ENCODE measurements at places on chromosomes 4 and X.

DNA sequence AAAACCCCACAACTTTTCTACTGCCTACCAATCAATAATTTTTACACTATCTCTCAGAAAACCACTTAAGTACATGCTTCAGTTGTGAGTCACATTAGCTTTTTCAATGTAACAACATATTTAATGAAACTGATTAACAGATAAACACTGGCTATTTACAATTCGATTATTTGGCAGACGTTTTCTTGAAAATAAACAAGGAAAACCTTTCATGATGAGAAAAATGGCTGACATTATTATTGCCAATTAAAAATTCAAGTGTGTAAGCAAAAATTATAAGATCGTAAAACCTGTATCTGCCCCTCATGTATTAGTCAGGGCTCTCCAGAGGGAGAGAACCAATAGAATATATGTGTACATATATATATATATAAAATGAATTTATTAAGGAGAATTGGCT is 1555.5 kb upstream of the IGFBP7 start:
- DNase-seq = no peak

GRCh38 chrX:44899946-44900345 is 27.0 kb downstream of the KDM6A start:
- no peak for DNase-seq

DNA sequence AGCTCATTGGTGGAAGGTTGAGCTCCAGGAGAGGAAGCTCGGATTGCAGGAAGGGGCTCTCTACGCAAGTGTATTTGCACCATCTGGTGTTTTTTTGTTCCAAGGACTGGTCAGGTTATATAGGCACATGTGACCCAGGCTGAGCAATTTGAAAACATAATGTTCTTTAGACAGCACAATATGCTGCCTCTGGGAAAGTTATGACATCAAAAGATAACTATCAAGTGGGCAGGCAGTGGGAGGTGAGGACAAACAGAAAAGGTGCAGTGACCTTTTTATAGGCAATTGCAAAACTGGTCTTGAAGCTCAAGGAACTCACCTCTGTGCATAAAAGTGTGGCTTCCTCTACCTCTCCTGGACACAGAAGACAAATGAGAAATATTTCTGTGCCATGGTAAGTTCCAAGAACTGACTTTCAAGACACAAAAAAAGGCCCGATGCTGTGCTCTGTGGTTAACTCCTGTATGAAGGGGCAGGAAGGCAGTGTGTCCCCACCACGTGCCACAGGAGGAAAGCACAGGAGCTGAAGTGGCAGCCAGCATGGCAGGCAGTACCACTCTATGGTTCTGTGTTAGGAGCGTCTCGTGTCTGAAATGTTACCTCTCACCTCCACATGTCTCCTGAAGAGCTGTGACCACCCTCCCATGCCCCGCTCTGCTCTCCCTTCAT is 128.6 kb downstream of the SHROOM3 start:
- no peak for DNase-seq

DNA sequence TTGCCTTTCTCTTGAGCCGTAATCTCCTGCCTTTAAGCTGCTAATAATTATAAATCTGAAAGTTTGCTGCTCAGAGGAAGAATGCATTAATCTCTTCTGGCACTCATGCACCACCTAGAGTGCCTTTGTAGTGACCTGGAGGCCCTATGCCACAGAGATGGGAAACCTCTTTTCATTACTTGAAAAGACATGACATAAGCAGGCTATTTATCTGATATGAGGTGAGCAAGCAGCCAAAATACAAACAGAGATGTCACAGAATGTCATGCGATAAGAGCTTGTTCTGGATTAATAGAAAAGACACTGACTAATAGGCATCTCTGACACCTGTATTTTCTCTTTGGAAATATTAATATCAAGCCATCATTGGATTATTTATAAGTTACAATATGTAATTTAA is 42.3 kb downstream of the GABRB1 start:
- DNase-seq = no peak

DNA sequence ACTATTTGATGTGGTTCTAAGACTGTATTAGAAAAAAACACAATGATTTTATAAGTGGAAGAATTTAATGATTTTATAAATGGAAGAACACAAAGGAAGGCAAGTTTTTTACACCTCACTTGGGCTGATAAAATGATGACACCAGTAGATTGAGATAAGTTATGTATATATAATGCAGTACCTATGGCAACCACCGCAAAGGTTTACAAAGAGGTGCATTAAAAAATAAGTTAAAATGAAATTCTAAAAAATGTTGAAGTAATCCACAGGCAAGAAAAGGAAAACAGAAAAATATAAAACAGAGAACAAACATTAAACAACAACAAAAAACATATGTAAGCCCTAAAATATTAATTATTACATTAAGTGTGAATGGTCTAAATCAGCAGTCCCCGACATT is 490.9 kb upstream of the AADAT start:
- DNase-seq = no peak

- no peak for DNase-seq
Measured at GRCh38 chr4:5125321-5125720, 74.0 kb downstream of the STK32B start.

DNA sequence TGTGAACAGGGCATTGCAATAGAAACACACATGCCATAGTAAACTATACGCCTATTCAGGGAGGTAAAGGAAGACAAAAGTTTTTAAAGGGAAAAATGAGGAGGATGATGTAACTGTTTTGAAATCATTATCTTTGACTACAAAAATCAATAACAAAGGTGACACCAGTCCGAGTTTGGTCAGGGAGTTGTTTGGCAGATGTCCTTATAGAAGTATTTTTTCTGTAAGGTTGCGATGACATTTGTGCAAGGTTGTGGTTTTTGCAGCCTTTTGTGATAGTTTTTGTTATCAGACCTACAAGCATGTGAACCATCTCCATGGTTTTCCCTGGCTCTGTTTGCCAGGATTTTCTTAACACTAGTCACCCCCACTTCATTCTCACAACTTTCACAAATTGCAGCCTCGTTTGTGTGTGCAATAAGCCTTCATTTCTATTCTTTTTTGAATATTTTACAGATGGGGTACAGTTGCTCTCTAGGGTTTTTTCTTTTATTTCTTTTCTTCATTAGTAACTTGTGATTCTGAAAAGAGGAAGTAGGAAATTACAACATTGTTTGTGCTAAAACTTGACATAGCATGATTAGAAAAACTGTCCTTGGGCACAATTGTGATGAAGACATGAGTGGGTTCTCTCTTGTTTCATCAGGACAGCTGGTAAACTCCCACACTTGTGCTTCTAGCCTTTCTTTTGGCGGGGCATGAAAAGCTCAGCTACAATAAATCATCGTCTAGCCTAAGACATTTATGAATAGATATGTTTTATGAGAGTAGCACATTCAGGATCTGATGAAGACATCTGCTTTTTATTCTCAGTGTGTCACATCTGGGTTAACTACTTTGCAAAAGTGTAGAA is 60.2 kb upstream of the PNPLA4 start:
- DNase-seq = no peak

DNA sequence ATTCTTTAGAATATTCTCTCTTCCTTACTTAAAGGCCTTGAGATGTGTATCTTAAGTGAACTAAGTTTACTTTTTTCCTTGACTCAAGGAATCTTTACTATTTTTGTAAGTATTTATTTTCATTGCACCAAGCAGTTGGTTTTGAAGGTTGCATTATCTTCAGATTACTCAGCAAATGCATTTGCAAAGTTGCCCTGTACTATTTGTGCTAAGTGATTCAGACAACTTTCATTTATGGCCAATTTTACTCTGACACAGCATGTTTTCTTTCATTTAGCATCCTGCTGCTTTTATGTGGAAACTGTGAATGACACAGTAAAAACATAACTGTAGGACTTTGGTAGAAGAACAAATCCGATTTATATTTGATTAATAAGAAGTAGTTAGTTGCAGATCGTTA is 191.0 kb downstream of the CCSER1 start:
- DNase-seq = no peak

DNA sequence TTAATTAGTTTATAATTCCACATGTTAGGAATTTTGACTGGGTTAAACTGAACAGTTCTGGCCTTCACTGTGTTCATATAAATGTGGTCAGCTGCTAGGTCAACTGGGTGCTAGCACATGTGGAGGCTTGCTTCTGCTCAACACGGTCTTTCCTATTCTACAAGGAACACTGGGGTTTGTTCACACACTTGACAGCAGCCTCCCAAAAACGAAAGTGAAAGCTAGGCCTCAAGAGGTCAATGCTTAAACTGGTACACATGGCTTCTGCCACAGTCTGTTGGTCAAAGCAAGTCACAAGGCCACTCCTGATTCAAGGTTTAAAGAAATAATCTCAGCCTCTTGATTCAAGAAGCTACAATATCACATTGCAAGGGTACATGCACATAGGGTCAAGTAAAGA is 126.5 kb downstream of the QDPR start:
- DNase-seq = no peak

- DNase-seq = no peak
Measured at GRCh38 chrX:75107863-75108509, 48.1 kb downstream of the ABCB7 start.

- no peak for DNase-seq
Measured at GRCh38 chr4:185255868-185256267, 46.5 kb downstream of the SNX25 start.

GRCh38 chr4:130511776-130512175 is 1415.8 kb downstream of the C4orf33 start:
- DNase-seq = no peak

DNA sequence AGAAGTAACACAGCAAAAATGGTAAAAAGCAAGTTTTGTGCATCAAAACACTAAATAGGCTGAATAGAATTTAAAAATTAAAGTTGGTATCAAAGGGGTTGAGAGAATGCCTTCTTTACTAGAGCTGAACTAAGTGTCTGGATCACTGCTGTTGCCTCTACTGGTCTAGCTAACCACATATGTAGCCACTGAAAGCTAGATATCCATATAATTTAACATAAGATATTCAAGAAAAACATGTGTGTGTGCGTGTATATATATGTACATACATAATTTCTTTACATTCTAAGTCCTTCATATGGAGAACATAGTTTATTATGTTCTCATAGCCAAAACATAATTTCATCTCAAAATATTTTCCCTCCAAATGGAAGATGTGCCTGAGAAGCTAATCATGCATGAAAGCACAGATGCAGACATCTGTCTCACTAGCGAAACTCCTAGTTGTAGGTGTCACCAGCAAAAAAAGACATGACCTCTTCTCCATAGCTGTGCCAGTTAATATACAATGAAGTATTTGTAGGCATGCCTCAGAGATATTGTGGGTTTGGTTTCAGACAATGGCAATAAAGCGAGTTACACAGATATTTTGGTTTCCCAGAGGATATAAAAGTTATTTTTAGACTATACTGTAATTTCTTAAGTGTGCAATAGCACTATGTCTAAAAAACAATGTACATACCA is 47.3 kb downstream of the PDE5A start:
- no peak for DNase-seq

GRCh38 chr4:176002007-176002613 is 63.5 kb upstream of the WDR17 start:
- DNase-seq = no peak

GRCh38 chrX:29478336-29479069 is 736.9 kb upstream of the MAGEB2 start:
- DNase-seq = no peak

GRCh38 chrX:102963955-102964354 is 26.9 kb downstream of the RAB40AL start:
- DNase-seq = no peak

DNA sequence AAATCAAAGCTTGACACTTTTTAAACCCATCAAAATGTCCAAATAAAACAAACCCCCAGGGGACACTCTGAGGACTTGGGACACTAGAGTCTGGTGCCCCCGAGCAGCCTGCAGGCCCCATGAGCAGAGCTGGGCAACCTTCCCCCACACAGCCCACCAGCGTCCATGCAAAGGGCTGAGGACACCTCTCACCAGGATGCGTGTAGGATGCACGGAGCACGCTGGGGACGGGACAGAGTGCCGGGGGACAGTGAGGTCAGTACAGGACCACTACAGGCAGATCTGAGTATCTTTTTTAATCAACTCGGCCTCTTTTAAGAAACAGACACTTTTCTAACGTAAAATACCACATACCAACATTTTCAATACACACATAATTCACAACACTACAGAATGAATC is 6.9 kb downstream of the GAK start:
- no peak for DNase-seq

DNA sequence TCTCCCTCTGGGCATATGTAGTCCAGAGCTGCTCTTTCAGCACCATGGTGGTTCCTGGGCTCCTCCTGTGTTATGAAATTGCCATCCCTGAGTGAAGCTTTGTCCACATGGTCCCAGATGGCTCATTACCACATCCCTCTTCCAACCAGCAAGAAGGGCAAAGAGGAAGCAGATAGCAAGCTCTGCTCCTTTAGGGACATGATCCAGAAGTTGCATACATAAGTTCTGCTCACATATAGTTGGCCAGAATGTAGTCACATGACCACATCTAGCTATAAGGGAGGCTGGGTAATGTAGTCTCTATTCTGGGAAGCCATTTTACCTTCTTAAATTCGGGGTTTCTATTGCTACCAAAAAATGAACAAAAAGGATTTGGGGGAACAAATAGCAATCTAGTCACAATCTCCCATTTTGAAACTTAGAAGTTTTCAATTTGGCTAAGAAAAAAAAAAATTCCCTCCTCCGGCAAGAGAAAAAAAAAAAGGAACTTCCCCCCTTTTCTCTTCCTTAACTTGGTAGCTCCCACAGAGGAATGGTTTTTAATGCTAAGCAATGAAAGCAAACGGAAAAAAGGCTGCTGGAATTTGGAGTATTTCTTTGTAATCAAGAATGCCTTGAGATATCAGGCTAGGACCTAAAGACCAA is 88.2 kb upstream of the USP9X start:
- DNase-seq = no peak

- DNase-seq = no peak
Measured at GRCh38 chr4:764405-765169, 59.0 kb downstream of the PCGF3 start.

DNA sequence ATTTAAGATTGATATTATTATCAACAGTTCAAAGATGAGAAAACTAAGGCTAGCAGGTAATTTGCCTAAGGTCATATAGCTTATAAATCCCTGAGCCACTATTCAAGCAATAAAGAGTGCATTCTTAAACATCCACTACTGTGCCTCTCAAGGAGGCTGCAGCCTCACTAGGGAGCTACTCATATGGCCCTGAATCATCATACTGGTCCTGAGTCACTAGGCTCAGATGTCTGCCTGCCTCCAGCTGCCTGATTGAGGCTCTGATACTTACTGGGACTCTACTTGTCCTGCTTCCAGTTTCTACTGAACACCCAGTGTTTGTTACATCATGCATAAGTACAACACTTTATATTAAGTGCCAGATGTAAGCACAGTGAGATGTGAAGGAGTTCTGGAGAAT is 110.7 kb downstream of the AASDH start:
- DNase-seq = no peak

GRCh38 chr4:56648021-56648823 is 32.9 kb downstream of the HOPX start:
- no peak for DNase-seq

- no peak for DNase-seq
Measured at GRCh38 chr4:81965911-81966310, 407.9 kb downstream of the HNRNPD start.

DNA sequence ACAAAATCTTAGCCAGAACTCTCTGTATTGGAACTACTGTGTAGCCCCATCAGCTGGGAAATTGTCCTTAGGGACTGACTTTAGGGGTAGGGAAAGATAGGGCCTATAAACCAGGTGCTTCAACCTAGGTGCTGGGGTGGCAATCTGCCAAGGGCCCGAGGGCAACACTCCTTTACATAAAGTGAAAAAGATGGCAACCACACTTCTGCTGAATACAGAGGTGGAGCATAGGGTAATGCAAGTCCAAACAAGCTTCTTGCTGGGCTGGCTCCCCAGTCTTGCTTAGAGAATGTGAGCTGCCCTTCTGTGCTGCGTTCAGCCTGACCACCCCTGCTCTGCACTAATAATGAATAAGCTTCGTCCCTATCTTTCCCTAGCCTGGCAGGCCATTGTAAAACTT is 9.8 kb downstream of the ZBTB33 start:
- DNase-seq = peak; percentile 64
